Thymus (tissue), 14 donors: ENCODE measurements at places on chromosomes 5 and 9.

DNA sequence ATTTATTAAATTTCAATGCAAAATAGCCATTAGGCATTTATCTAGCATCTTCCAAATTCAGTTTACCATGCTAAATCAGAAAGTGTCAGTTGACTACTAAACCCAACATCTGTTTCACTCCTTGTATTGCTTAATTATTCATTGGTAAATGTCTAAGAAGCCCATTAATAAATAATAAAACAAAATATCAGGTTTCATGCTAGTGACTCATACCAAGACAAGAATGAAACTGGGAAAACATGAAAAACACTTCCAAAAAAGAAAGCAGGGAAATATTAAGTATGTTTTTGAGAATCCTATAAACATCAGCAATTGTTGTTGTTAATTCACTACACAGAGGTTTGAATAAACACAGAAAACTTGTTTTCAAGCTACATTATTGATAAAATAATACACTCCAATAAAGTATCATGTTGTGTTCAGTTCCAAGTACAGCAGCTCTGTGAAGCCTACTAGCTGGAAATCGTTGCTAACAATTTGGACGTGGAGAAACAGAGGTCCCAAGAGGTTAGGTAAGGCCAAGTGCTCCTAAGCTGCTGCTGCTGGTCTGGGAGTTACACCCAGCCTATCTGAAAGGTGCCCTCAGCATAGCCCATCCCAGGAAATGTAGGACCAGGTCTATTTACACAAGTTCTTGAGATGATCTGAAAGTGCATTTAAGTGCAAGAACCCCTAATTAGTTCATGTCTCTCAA is 78.8 kb downstream of the GNAQ start:
- no peak for DNase-seq

DNA sequence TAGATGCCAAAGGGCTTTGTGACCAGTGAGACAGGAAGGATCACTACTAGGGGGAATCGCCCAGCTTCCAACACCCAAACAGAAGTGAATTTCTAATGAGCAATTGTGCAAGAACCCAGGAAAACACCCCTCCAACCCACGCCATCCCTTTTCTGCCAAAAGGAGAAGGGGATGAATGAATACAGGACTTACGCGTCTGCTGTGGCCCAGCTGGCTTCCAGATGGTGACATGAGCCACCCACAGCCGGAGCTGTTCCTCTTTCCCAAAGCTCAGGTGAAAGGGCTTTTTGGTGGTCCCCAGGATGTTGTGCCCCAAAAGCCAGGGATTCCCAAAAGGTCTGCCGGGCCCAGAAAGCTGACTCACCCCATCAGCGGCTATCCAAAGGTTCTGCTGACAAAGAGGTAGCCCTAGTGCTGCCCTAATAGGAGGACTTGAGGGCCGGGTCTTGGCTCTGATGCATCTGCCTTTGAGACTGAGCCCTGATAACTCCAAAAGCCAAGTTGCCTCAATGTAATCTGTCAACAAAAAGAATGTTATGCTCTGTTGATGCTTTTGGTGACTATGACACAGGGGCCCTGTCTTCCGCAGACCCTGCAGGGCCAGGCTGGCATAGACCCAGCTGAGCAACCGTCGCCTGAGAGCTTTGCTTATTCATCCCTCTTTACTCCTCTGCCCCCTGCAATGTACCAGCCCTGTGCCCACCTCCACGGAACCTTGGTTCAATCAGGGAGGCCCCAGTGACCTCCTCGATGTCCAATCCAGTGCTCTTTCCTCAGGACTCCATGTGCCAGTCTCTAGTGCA is 14.5 kb downstream of the GSN start:
- no peak for DNase-seq

GRCh38 chr5:5159282-5160103 is 19.4 kb downstream of the ADAMTS16 start:
- DNase-seq = no peak

DNA sequence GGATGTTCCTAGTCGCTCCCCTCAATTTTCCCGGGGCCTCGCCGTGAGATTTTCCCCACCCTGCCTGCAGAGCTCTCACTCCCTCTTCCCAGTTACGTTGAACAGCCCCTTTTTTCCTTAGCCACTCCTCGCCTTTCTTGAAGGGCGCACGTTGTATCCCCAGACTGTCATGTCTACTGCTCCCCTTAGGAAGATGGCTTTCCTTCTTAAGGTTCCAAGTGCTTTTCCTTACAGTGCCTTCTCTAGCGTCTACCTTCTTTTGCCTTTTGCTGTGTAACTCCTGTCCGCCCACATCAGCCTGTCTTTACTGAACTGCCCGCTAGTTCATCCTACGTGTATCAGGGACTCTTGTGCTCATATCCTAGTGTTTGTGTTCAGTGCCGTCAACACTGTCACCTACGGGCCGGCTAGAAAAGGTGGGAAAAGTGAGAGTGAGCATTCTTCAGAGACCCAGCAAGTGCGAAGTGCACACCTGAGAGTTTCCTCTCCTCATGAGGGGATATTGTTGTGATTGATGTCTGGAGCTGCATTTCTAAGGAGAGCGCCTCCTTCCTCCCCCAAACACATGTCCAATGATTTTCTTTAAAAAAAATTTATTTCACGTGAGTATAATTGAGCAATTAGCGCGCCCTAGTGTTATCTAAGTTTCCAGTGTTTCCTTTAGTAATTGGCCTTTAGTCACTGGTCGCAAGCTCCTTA is 764 bp downstream of the CAMLG start:
- DNase-seq = no peak

- DNase-seq = peak; percentile 41
Observed at GRCh38 chr9:132411091-132411508, 1.1 kb downstream of the CFAP77 start.

DNA sequence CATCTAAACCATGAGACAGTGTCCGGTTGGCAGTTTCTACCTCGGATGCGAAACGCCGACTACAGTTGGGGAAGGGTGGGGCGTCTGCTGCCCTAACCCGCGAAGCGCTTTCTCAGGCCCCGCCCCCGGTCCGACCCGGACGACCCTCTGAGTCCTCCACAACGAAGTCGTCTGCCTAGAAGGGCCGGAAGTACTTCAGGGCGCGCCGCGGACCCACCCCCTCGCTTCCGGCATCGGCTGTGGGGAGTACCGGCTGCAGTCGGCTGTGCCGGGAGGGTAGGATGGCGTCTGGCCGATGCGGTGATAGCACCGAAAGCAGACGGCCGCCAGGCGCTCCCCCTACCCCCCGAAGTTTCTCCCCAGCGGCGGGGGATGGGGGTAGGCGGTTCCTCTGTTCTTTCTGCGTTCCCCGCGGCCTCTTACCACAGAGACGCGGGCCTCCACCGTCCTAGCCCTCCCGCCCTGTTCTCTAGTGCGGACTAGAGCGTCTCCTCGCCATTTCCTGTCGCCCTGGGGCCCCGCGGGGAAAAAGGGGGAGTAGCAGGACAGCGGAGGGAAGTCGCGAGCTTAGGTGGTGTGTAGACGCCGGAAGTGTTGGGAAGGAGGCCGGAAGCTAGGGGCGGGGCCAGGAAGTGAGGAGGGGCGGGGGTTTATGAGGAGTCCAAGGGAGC is at the start of gene TRIM41:
Gene TRIM41, plus strand, starts transcription at position 224 of the 671 bp plus-strand sequence. CDS start 719 bp downstream, outside the sequence.
- DNase-seq = peak; percentile 91
